Stimulated activated CD8-positive, alpha-beta memory T cell treated with anti-CD3 and anti-CD28 coated beads, Interleukin-2, amount 100 ng/mL, for 48 hours (primary cell): ENCODE measurements at places on chromosomes 5 and 9.

- DNase-seq = no peak
Measured at GRCh38 chr9:77454663-77455062, 193.5 kb downstream of the GNA14 start.

GRCh38 chr9:36818242-36818938, 215.7 kb downstream of the PAX5 start:
- DNase-seq = no peak

DNA sequence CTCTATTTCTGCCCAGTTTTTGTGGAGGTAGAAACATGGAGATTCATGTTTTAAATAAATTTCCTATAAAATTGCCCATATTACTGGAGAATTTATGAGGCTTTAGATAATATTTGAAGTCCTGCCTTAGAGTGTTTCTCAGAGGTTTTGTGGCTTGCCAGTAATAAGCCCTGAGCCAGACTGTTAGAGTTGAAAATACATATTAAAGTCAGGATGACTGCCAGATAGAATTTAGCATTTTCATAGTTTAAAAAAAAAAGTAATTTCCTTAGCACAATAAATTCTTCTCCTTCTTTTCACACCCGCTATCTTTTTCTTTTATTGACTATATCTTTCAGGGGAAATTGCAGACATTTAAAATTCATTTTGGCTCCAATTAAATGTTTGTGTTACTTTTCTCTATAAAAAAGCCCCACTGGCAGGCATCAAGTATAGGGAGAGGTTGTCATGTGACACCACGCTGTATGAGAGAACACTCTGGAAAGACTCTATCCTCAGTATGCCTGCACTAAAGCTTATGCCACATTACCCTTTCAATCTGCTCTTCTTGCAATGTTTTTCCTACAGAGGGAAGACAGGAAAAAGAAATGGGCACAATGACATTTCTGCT, 135.2 kb downstream of the MPDZ start:
- DNase-seq = no peak

GRCh38 chr9:38227656-38228055, 158.6 kb upstream of the SHB start:
- no peak for DNase-seq

DNA sequence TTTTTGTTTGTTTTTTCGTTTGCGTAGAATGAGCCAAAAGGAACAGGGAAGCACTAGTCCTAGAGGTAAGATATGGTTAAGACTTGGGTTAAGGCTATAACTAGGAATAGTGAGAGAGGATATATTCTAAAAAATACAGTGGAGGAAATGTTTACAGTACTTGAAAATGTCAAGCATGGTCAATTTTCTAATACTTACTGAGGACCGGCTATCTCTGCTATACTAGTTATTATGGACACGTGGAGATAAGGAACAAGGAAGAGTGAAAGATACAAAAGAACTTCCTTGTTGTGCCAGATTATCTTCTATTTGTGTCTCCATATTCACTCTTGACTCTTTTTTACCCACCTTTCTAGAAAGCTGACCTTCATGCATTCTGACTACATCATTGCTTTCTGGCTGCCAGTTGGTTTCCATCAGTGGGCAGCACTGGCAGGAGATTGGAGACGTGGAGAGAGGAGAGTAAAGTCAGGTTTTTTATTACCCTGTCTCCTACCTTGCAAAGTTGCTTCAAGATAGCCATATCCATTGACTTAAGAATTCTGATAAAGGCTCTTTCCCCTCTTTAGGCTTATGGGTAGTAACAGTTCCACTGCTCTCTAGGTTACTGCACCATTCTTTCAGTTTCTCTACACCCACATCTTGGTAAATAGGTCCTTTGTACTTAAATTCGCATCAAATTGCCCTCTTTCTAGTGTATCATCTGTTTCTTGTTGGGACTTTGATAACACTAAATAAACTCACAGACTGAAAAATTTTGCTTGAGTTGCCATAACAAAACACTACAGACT, 9.0 kb upstream of the RFX3 start:
- no peak for DNase-seq

DNA sequence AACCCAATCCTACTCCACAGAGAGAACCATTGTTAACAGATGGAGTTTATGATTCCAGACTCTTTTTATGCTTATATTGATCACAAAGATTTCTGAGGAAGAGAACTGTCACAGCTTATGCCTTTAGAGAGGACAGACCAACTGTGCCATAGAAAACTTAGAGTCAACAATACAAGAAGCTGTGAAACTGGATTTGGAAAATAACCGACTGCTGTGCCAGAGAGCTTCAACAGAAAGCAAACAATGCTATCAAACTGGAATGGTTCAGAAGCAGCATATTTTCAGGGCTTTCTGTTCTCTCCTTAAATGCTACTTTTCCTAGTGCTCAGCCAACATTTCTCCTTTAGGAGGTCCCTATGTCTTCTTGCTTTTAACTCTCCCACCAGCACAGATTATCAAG, 5.0 kb downstream of the DCTN4 start:
- no peak for DNase-seq

DNA sequence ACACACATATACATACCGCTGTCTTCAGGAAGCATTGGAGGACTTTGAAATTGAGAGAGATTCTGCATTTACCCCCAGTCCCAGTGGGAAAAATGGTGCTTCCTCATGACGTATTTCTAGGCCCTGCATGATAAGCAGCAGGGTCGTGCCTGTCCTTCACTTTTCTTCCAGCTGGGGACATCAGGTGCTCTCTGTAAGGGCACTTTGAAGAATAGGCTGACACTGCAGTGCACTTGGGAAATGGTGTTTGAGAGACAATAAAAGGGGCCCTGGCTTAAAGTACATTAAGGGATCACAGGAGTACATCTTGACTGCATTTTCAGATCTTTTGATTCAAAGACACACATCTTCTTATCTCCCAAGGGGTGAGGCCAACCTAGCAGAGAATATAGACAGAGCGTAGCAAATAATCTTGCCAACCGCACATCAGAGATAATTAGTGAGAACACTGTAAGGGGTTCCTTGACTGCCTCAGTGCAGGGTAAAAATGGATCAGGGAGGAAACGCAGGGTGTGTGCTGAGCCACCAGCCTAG, 437.9 kb downstream of the CSNK1G3 start:
- DNase-seq = no peak

DNA sequence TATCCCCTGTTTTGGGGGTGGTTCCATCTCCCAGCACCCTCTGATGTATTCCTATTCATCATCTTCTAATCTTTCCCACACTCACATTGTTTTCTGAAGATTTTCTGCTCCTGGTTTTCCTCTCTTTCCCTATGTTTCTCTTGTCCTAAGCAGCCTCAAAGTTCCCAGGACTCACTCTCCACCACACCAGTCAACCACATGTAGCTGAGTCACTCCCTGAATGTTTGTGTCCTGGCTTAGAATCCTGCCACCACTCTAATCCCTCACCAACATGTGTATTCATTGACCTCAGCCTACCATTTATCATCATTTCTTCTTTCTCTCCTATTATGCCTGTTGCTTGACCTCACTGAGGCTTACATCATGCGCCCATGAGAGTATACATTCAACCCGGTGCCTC, 282.4 kb upstream of the ADAMTS16 start:
- DNase-seq = no peak

DNA sequence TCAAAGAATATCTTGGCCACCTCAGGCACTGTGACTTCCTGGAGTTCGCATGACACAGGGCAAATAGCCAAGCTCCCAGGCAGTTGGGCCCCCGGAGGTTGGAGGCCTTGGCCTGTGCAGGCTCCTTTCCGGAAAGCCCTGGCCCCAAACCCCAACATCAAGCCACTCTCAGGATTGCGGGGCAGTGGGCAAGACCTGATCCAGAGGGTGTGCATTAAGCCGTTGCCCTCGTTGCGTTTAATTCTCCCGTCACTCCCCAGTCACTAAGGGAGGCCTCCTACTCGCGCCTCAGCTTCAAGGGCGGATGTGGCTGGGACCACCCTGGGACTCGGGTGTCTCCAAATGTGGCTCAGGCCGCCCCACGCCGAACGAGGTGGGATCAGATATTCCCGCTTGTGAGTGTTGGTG, 60.1 kb downstream of the TMEM174 start:
- no peak for DNase-seq

DNA sequence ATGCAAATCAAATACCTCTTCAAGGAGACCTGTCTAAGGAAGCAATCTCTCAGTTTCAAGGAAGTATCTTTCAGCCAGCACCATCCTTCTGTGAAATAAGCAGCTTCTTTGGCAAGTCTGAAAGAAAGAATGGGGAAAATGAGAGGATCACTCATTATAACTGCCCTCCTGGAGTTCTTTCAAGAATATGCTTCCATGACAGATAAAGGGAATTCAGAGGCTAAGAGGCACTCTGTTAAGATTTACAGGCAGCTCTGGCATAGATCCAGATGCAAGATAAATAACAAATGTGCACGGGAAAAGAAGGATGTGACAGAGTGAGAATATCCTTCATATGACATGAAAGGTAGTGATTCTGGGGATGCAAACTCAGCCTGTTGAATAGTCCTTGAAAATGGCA, 348.2 kb upstream of the CCNG1 start:
- DNase-seq = no peak

DNA sequence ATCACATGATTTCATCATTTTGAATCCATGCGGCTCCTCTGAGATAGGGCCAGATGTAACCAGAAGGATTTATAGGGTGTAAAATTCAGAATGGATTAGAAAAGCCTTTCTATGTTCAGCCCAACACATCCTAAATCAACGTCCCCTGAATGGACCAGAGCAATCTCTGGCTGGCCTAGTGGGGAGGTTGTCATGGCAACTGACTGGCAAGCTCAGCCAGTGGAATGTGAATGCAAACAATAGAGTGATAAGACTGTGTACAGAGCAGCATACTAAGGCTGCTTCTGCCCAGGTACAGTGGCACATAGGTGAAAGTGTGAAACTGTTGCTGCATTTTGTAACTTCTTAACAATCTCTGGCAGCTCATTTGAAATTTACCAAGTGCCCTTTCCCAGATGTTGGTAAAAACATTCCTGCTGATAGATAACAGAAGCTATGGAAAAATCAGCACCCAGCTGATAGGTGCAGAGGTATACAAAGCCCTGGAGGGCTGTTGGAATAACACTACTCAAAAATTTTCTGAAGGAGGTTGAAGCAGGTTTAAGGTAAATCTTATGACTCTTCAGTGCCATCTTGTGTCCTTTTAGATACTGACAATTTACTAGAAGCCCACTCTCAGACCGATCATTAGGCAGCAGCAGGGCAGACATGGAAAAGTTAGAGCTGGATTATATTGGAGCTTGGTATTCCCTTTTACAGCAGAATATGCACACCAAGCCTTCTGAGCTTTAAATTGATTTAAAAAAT, 267.2 kb downstream of the RAB3C start:
- DNase-seq = no peak

- peak; percentile 8 for DNase-seq
Measured at GRCh38 chr5:87121304-87122150, 146.2 kb upstream of the RASA1 start.

DNA sequence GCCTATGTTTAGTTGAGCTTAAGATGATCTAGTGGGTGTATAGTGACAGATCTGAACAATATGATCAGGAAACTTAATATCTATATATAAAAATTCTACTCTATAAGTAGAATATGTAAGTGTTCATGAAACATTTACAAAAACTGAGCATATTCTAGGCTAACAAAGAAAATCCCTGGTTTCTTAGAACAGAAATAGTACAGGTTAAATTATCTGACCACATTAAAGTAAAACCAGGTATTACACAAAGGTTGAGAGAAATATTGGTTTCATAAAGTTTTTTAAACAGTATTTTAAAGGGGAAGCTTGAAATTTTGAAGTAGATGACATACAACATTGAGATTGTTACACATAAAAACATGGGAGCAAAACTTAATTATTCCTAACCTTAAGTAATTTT, 39.3 kb downstream of the LRRC70 start:
- no peak for DNase-seq

DNA sequence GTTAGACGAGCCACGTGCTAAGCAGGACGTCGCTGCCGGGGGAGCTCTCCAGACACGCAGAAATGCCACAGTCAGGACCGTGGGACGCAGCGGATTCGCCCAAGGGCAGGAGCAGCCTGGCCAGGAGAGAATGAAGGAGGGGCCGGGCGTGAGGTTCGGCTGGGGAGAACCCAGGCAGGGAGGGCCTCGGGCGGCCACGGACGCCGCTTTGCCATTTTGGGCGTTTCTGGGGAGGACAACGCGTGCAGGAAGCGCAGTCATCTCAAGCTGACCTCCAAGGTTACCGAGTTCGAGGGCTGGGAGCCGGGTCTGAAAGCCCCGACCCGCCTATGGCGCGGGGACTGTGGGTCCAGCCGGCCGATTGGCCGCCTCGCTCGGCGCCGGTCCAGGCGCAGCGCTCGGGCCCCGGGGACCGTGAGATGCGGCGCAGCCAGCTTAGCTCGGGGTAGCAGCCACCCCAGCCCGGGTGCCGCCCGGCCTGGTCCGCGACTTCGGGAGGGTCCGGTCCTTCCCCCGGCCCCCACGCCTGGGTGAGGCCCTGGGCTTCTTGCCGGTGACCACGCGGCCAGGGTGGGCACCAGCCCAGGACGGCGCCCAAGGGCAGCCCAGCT, 760 bp upstream of the MAN1B1 start:
- DNase-seq = no peak

GRCh38 chr9:121599872-121600585, 51.4 kb upstream of the DAB2IP start:
- DNase-seq = no peak

GRCh38 chr5:168879929-168880328, 300.8 kb upstream of the PANK3 start:
- no peak for DNase-seq

DNA sequence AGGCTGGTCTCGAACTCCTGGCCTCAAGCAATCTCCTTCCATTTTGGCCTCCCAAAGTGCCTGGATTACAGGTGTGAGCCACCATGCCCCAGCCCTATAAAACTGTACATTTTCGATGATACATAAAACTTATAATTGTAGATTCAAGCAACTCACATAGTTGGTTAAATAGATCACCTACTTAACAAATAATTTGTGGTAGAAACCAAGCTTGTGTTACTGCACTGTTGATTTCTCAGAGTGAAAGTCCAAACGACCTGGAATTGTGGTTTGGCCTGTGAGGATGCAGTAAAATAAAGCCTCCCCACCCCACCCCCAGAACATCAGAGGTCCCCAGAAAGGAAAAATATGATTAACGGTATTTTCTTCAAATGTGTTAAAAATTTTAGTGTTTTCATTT, 92.7 kb downstream of the TRIO start:
- DNase-seq = no peak

DNA sequence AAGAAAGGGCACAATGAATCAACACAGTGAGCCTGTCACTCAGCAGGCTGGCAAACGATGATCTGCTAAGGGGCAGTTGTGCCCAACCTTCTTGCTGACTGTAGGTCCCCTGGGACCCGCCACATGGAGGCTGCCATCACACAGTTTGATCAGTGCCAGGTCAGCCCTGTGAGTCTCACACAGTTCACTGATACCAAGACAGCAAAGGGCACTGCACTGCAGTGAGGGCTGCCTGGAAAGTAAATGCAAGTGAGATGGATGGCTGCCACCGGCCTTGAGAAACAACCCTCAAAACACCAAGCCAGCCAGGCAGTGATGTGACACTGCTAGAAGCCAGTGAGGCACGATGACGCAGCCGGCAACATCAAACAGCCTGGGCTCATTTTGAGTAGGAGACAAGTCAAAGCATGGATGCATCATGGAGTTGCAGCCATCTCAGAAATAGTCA, 30.3 kb downstream of the FOXD1 start:
- no peak for DNase-seq

GRCh38 chr9:93084471-93084881, 11.5 kb upstream of the CARD19 start:
- no peak for DNase-seq

- DNase-seq = no peak
Measured at GRCh38 chr5:134106991-134107701, 7.3 kb upstream of the TCF7 start.
